Spleen (tissue), 13 donors: ENCODE measurements at places on chromosomes 11 and 22.

DNA sequence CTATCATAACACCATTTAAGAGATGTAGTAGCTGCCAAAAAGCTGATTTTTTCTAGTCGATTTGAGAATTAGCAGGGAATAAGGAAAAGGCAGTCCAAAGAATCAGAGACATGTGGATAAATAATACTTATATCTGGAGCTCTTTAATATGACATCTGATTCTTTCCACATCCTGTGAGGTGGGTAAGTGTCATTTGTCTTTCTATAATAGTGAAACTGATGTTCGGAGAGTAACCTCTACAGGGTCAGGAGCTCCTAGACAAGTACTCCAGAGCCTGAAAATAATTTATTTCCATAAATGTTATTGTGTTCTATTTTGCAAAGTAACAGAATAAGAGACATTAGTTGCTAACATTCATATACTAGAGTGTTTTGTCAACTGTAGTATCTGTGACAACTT, 367.6 kb downstream of the DYNC2H1 start:
- DNase-seq = no peak

- no peak for DNase-seq
Measured at GRCh38 chr11:71284525-71285092, 32.2 kb upstream of the SHANK2 start.

GRCh38 chr11:118117790-118118601, 31.2 kb upstream of the SMIM35 start:
- no peak for DNase-seq

DNA sequence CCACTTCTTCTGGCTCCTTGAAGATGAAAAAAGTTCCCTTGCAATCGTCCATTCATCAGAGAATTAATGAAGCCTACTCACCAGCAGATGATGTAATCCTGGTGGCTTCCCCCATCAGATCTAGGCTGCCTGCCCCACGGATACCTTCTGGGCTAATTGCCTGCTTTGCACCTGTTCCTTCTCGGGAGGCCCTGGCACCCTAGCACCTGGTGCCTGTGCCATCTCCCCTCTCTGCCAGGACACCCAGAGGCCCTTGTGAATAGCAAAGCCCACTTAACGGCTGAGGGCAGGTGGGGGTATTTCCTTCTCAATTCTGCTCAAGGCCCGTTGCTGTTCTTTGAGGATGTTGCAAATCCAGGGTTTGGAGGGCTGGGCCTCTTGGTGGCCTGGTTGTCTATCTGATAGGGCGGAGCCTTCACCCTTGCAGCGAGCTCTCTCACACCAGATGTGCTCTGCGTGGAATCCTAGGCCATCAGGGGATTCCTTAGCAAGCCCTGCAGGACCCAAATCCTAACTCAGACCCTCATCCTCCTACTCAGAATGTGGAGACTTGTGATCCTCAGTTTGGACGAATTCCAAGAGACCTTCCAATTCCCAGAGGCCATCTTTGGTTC, at the start of gene LMO2:
TSS of gene LMO2 (minus strand) at position 363 of the 614 bp plus-strand sequence. CDS start 22,360 bp downstream, outside the sequence.
- DNase-seq = no peak

DNA sequence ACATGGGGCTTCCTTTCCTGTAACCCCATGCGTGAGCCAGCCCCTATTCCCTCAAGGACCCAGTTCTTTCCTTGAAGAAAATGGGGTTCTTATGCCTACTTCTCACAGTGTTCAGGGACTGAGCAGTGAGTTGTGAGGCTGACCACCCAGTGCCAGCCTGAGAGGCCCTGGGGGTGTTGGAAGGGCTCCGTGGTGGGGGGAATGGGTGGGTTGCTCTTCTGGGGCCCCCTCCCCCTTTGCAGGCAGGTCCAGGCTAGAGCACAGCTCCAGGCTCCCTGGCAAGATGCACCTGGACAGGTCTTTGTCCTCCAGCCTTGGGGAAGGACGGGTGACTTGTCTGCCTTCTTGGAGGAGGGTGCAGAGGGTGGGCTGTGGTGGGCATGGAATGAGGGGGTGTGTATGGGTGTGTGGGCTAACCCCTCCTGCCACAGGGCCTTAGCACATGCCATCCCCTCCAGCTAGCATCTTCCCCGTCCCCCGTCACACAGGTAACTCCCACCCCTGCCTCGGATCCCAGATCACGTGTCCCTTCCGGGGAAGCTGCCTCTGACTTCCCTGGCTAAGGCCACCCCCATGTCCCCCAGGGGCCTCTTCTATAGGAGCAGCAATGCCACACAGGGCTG, 64.6 kb downstream of the MYEOV start:
- DNase-seq = no peak

DNA sequence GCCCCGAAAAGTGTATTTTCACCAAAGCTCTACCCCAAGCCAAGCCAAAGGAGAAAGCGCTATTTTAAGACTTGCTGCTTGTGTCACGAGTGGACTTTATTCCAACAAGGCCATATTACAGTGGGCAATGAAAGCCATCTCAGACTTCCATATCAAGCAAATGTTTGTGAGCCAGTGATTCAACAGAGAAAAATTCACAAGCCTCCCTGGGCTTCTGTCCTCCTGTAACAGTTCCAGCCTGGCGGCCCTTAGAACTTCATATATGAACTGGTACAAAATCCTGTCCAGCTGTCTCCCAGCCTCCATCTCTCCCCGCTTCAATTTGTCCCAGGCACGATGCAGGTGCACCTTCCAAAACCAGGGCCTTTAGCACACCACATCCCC, 11.2 kb downstream of the LARGE1 start:
- DNase-seq = no peak

GRCh38 chr11:121389651-121390050, 62.5 kb upstream of the SORL1 start:
- no peak for DNase-seq

DNA sequence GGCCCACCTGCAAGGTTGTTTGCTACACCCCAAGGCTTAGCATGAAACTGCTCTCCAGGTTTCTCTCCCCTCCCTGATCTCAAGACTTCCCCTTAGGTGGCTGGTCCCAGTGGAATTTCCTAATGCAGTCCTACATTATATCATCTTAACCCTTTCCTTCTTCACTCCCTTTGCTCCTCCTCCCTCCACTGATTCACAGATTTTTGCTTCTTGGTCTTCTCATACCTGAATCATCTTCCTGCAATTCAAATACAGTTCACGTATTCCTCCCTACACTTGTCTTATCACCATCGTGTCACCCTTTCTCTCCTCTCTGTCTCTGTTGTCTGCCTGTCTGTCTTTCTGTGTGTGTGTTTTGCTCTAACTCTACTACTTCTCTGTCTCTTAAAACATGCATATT, 17.0 kb downstream of the MMP10 start:
- DNase-seq = no peak

- DNase-seq = peak; percentile 74
Measured at GRCh38 chr22:38298312-38299005, 18.8 kb downstream of the CSNK1E start.

GRCh38 chr11:65658174-65659021, 4.3 kb downstream of the RELA start:
- peak; percentile 63 for DNase-seq

DNA sequence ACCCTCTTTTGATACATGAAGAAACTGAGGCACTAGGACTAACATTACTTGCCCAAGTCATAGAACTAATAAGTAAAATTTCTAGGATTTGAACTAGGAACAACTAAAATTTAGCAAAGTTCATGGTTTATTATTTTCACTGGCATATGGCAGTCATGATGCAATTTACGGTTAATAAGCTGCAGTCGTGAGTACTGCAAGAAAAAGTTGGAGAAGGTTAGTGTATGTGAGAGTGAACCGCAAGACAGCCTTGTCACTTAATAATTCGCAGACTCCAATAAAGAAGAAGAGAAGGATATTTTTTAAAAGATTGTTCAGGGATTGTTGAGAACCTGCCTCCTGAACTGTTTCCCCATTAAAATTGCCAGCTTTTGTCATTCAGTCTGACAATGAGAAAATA, 663.4 kb upstream of the TENM4 start:
- no peak for DNase-seq

DNA sequence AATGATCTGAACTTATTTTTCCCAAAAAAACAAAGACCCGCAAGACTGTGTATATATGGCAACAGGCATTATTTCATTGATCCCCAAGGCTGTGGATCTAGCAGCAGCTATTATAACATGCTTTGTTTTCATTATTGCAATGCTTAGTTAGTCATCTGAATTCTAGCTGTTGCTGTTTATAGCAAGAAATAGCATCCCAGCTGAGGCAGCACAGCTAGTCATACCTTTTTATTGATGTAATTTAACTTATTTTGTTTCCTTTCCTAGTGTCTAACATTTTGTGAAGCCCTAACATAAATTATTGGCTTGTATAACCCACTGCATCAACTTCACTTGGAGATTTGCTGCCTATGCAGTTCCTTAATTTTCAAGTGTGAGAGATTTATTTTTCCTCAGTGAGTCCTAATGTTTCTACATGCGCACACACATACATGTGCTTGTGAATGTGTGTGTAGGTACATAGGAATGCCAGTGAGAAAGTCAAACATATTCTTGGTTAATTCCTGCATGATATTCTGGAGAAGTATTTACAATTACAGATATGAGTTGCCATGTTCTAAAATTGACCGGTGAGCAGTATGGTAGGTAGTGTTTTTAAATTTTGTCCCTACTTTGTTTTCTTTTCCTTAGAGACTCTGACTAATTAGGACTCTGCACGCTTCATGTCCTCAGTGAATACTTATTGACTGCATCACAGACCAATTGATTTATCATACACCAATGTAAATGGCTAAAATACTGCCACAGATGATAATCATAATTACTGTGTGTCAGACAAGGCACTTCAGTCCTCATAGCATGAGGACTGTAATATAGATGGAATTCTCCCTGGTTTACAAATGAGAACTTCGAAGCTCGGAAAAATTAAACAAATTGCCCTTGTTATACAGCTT, 119.3 kb downstream of the WNT11 start:
- no peak for DNase-seq

DNA sequence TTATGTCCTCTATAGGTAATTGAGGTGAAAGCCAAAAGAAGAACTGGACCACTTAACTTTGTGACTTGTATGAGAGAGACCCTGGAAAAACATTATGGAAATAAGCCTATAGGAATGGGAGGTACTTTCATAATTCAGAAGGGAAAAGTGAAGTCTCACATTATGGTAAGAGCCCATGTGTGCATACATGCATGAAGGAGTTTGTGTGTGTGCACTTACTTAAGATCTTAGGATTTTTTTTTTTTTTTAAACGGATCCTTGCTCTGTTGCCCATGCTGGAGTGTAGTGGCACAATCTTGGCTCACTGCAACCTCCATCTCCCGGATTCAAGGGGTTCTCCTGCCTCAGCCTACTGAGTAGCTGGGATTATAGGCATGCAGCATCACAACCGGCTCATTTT, 15.8 kb downstream of the C11orf54 start:
- no peak for DNase-seq

GRCh38 chr22:23537416-23537815, 42.7 kb downstream of the IGLL1 start:
- peak; percentile 47 for DNase-seq

DNA sequence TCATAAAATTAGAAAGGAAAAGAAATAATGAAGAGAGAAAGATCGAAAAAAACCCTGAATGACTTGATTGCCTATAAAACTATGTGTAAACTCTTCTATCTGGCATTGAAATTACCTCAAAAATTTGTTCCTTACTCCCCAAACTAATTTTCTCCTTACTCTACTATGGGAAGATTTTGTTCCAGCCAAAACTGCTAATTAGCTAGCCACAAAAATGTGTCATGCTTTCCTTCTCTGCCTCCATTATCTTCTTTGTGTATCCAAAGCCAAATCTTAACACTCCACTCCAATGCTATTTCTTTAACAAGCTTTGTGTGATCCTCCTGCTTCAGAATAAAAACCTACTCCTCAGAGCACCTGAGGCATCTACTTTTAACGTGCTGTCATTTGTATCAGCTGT, 831.2 kb downstream of the METTL15 start:
- no peak for DNase-seq

DNA sequence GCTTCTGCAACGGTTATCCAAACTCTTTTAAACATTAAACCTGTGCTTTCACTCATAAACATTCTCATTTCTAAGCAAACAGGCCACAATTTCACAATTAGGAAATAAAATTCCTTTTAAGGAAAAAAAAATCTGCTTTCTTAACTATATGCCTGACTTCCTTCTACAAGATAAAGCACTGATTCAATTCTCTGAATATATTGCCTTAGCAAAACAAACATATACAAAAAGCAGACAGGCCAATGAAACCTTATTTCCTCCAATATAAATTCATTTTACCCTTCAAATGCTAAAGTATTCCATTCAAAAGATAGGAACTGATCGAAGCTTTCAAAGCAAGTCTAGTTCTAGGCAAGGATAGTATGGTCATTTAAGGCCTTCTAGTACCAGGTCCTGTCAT, 76.7 kb downstream of the PHF21A start:
- DNase-seq = no peak

- no peak for DNase-seq
Measured at GRCh38 chr11:123197711-123198110, 2.7 kb upstream of the CLMP start.

GRCh38 chr11:5643585-5643984, 18.8 kb downstream of the TRIM34 start:
- DNase-seq = no peak

GRCh38 chr11:13229711-13230318, 47.8 kb upstream of the BMAL1 start:
- DNase-seq = no peak

- DNase-seq = no peak
Measured at GRCh38 chr11:114401311-114401710, 845 bp downstream of the RBM7 start.

DNA sequence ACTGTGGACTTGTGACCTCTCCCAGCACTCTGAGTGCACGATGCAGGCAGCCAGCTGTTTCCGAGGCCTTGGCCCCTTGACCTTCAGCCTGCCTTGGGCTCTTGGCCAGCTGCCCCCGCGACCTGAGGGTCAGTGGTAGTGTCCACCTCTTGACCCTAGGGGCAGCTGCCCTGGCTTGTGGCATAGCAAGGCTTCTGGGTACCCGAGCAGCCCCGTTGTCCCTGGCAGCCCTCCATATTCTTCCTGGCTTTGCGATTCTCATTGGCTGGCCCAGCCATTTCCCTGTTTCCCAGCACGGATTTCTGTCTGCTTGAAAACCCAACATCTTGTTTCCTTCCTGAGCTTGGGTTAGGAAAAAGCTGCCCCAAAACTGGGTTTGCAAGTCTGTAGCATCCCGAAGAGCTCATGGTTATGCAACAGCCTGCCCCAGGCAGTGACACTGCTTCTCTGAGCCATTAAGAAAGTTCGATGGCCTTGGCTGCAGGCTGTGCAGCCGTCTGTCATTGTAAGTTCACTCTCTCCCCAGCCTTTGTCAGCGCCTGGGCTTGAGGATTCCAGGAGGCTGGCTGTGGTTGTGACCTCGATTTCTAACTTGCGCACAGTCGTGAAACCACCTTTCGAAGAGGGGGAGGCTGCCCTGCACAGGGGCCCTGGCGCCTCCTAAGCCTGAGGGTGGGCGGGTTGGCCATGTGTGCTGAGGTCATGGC, 48.8 kb downstream of the FBLN1 start:
- no peak for DNase-seq

DNA sequence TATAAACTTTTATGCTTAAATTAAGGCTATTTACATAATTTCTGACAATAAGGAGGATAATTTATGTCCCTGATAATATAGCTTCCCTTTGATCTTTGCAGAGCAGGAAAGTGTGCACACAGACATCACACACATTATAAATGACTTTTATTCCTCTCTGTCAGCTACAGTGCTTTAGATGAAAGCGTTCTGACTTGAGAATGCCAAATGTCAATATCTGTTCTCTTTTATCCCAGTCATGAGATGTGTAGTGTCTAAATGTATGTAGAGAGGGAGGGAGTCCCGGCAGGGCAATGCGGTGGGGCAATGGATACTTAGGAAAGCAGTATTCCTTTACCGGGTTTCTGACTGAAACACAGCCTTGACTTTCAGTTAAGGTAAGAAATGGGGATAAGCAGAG, 225.4 kb upstream of the CHORDC1 start:
- no peak for DNase-seq

GRCh38 chr11:133921026-133921425, 35.7 kb downstream of the IGSF9B start:
- no peak for DNase-seq

- DNase-seq = no peak
Measured at GRCh38 chr22:35601743-35602615, 15.2 kb downstream of the MB start.
